ENCODE measurements at places on chromosomes 16 and 17.
A peak's percentile ranks its signal among the peaks of the same experiment; 100 is the strongest.

GRCh38 chr17:46771561-46772474, 46.7 kb downstream of the WNT3 start:
- DNase-seq: peak; percentile 89

GRCh38 chr17:82828875-82829487, 10.8 kb downstream of the ZNF750 start:
- DNase-seq: no peak

DNA sequence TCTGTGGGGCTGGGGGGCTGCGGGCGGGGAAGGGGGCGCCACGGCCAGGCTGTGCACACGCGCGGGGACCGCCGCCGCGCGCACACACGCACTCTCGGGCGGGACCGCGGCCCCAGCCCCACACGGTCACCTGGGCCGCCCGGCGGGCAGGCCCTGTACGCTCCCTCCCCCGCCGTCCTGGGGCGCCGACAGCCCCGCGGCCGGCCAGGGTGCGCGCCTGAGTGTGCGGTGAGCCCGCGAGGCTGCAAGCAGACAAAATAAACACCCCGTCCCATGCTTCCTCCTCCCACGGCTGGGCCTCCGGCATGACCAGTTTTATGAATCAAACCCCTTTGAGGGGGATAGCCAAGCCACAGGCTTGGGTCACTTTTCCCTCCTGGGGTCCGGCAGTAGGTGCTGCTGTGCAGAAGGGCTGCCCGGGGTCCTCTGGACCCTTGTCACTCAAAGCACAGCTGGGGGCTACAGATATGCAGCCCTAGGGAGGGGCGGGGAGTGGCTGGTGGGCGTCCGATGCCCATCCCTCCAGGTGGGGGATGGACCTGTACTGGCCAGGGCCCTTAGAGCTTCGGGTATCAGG, 441 bp downstream of the VASN start:
- DNase-seq: no peak

GRCh38 chr16:86566601-86566965, at the start of gene FOXC2:
TSS of gene FOXC2 (plus strand) at chr16:86566829. CDS start at chr16:86567336, 507 bp downstream.
- peak; percentile 92 for DNase-seq

DNA sequence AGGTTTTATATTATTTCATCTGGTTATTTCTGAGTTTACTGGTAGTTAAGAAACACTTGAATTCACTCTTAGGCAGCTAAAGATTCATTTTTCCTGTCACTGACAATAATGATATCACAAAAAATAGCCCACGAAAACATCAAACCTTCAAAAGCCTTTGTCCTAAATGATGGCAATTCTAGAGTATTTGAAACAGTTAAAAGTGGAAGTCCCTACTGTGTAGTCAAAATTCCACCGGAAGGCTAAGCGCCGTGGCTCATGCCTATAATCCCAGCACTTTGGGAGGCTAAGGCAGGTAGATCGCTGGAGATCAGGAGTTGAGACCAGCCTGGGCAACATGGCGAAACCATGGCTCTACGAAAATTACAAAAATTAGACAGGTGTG, 103.5 kb downstream of the HIC1 start:
- no peak for DNase-seq

- DNase-seq: no peak
Measured at GRCh38 chr16:29653471-29653870, 9.6 kb upstream of the SPN start.

DNA sequence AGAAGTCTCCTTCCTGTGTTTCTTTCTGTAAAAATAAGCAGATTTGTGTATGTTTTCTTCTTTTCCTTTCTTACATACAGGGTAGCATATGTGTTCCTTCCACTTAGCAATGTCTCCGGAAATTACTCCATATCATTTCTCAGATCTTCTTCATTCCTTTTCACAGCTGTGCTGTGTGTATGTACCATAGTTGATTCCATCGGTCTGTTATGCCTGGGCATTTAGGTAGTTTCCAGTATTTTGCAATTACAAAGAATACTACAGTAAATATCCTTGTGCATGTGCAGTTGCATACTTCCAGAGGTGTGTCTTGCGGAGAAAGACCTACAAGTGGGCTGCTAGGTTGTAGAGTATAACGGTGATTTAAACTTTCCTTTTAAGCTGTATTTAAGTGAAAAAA, 69.8 kb downstream of the CLEC16A start:
- no peak for DNase-seq

All from mesenteric fat pad (tissue), 1 donor.